ENCODE measurements at places on chromosomes 12 and 14.

DNA sequence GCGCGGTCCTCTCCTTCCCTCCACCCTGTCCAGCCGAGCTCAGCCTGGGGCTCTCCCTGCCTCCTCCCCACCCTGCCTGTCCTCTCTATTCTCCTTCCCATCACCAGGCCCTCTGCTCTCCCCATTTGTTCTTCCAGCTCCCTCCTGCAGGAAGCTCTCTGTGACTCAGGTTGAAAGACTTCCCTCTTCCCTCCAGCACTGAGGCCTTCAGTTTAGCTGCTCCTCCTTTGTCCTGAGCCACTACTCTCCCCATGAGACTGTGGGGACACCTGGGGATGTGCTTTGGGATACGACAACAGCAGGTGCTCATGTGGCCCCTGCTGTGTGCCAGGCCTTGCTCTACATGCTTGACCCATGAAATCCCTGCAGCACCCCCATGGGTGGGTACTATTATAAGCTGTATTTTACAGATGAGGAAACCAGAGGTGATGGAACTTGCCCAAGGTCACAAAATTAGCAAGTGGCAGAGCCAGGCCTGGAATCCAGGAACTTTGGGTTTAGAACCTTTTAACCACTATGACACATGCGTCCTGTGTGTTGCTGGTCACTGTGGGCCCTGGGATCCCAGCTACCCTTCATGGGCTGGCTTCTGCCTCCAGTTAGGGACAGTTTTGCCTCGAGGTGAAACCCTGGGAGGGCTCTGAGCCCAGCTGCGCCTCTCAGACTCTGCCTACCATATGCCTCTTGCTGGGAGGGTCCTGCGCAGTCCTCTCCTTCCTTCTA lies 5.5 kb downstream of the KRT80 start:
- DNase-seq, result no peak

GRCh38 chr12:53928054-53928835 lies 10.4 kb upstream of the HOXC13 start:
- no peak for DNase-seq

GRCh38 chr12:114721266-114721665 lies 37.3 kb upstream of the TBX3 start:
- DNase-seq, result no peak

- DNase-seq, result no peak
Observed at GRCh38 chr12:3604748-3605586, 114.0 kb downstream of the PRMT8 start.

- DNase-seq, result no peak
Observed at GRCh38 chr14:104223101-104224041, 85.0 kb downstream of the KIF26A start.

GRCh38 chr12:20601668-20602280 lies 93.4 kb upstream of the SLCO1C1 start:
- no peak for DNase-seq

- no peak for DNase-seq
Observed at GRCh38 chr12:24483732-24484131, 465.2 kb downstream of the BCAT1 start.

- DNase-seq, result no peak
Observed at GRCh38 chr14:33736299-33736825, 214.5 kb downstream of the EGLN3 start.

DNA sequence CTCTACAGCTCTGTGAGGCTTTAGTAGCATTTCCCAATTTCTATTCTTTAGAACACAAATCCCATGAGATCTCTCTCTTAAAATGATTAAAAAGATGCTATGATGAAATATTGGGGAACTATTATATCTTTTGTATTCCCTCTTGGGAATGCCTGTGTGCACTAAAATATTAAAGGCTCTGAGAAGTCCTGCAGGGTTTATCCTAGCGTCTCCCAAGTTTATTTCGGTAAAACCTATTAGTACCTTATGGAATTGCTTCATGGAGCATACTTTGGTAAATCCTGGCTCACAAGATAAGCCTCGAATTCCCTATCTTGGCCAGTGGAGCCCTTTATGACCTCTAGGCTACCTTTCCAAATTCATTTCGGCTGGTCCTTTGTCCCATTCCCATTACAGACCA lies 306.8 kb downstream of the VRK1 start:
- no peak for DNase-seq

- no peak for DNase-seq
Observed at GRCh38 chr14:103727313-103727980, 11.8 kb downstream of the ZFYVE21 start.

All from activated CD4-positive, alpha-beta T cell treated with anti-CD3 and anti-CD28 coated beads, Interleukin-2, amount 50 U/mL, for 1 hour (primary cell).